ENCODE measurements at places on chromosomes 4 and X. TPM values are rescaled to one million over a fixed set of nuclear protein-coding genes. Genes with fewer than 3 reads are reported as not detected.

The IGFBP7 gene
- 1,275 TPM for total RNA-seq

GRCh38 chrX:140949233-140949632 is 53.2 kb upstream of the SPANXB1 start:
- peak; percentile 51 for DNase-seq

The MAGEA11 gene
- total RNA-seq = not detected

DNA sequence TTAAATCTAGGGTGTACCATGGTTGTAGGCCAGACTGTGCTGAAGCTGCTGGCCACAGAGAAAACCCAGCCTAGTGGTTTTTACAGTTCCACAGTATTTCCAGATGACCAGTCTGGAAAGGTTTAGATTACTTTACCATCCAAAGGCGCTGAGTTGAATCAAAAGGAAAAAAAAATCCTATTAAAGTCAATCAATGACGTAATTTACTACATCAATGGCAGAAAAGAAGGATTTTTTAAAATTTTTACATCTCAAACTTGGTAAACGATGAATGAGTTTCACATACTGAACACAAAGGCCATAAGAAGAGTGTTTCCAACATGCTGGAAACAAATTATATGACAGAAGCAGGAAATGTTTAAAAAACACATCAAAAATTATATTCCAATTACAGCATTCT is 130.6 kb upstream of the ETNPPL start:
- no peak for DNase-seq

DNA sequence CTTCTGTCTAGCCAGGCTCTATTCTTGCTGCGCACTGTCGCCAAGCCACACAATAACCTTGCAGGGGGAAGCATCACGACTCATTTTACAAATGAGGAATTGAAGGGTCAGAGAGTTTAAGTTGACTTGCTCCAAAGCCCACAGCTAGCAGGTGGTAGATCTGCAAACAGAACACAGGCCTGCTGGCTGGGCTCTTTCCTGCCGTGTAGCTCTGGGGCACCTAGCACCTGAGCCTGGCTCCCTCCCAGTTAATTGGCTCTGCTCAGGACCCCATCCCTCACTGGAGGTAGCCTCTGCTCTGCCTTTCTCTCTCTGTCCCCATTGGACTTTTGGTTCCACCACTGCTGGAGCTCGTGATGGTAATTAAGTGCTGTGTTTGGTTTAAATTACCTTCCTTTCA is 98.5 kb downstream of the NSUN7 start:
- DNase-seq = no peak

- no peak for DNase-seq
Observed at GRCh38 chr4:32929796-32930699, 2209.9 kb downstream of the PCDH7 start.

- DNase-seq = no peak
Observed at GRCh38 chr4:36476135-36476534, 194.7 kb downstream of the DTHD1 start.

- no peak for DNase-seq
Observed at GRCh38 chr4:152927737-152928136, 8.4 kb upstream of the FHDC1 start.

GRCh38 chr4:95181243-95181995 is 367.4 kb downstream of the UNC5C start:
- DNase-seq = no peak

DNA sequence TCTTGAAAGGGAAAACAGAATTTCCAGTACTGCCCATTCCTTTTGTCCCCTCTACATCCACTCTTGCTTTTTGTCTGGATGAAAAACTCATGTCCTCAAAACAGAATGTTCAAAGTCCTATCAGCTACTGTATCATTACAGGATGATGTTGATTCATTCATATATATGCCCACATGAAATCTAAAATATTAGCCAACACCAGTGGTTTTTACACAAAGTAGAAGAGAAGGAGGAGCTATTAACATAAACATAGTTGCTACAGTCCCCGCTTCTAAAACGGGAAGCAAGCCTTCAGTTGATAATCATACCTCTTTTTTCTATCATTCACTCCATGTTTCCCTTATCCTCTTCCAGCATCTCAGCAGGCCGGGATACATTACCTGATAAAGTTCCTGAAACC is 7.7 kb upstream of the THOC2 start:
- DNase-seq = no peak

The USP53 gene
- total RNA-seq = 4.7 TPM

- no peak for DNase-seq
Observed at GRCh38 chr4:36328130-36328529, 46.7 kb downstream of the DTHD1 start.

DNA sequence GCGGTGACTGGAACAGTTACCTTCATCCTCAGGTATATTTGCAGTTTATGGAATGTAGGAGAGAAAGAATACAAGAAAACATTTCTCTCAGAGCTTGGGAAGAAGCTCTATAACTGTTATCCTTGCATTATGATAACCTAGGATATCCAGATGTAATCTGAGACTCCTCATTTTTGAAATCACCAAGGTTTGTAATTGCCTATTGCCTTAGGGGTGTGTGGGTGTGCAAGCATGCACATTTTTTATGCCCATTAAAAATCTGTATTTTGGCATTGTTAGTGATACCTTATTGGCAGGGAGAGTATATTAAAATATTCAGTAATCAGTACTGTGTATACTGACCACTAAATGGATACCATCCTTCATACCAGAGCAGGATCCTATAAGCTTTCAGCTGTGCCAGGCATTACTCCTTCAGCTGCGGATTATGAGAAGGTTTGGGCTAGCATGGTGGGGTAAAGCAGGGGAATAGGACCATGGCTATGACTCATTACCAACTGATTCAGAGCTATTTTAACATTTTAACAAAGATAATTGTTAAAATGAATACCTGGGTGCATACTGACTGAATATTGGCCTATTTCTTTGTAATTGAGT is 8.3 kb downstream of the SEC24B start:
- no peak for DNase-seq

The RS1 gene
- total RNA-seq = not detected

The FAAH2 gene
- 51.1 TPM for total RNA-seq

- peak; percentile 67 for DNase-seq
Observed at GRCh38 chrX:23503835-23504539, 163.3 kb upstream of the PRDX4 start.

DNA sequence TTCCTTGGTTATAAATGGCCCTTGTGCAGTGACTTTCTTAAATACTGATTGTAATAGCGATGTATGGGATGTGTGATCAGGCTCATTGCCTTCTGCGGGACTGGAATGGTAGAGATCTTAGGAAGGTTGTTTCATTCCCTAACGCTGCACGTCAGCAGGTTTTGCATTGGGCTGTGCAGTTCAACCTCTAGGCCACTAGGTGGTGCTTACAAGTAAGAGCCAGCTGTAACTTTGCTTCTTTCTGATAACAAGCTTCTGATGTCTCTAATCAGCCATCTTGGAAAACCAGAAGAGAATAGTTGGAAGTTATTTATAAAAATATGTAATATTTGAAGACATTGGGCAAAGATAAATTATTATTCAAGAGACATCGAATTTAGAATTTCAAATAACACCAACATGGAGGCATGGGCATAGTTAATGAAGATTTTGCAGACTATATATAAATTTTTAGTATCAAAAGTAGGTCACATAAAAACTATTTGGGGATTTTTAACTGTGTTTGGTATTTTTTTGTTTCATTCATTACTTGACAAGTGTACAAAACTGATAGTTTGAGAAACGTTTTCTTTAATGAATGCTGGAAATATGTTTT is 339.7 kb upstream of the PCDH7 start:
- DNase-seq = peak; percentile 47

- no peak for DNase-seq
Observed at GRCh38 chr4:123603165-123603564, 206.6 kb downstream of the SPRY1 start.

DNA sequence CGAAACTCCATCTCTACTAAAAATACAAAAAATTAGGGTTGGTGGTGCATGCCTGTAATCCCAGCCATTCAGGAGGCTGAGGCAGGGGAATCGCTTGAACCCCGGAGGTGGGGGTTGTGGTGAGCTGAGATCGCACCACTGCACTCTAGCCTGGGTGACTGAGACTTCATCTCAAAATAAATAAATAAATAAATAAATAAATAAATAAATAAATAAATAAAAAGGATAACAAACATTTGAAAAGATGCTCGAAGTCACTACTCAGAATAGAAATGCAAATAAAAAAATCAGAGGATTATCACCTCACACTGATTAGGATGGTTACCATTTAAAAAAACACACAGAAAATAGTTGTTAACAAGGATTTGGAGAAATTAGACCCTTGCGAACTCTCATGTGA is 73.8 kb downstream of the LARP1B start:
- DNase-seq = no peak

The GABRG1 gene
- not detected for total RNA-seq

The CXCL10 gene
- total RNA-seq = not detected

- no peak for DNase-seq
Observed at GRCh38 chr4:83581411-83582288, 45.7 kb downstream of the GPAT3 start.

GRCh38 chr4:109078724-109079123 is 223.7 kb downstream of the COL25A1 start:
- no peak for DNase-seq

The SPATA18 gene
- total RNA-seq = 4.3 TPM

- DNase-seq = no peak
Observed at GRCh38 chr4:147987252-147987651, 255.4 kb downstream of the ARHGAP10 start.

DNA sequence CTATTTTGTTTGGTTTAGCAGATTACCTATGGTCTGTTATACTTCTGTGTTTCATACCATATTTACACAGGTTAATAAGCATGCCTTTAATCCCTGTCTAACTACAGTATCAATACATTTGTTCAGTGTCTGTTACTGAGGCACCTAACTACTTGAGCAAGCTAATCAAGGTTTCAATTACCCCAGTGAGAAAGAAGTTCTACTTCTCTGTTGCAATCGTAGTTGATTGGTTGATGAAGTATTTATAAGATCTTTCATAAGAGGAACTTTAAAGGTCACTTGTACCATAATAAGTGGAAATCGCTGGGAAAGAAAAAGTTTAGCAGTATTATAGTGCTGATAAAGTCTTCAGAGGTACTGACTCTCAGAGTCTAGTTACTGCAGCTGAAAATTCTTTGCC is 490.6 kb downstream of the RPA4 start:
- DNase-seq = no peak

DNA sequence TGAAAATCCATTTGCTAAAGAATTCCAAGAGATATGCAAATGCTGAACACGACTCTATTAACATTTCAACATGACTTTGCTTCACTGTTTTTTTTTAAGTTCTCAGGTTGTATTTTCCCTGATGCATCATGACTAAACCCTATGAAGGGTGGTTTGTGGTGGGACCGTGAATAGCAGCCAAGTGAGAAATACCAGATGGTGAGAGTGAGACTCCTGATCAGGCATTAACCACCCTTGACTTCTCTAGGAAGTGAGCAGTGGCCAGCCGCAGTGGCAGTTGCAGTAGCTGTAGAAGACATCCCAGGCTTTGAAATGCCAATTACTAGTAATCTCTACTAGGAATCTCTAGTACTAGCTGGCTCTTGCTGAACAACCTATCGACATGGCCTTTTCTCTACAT is 383.4 kb downstream of the FAM133A start:
- DNase-seq = peak; percentile 41

GRCh38 chr4:111718763-111719559 is 426.3 kb upstream of the FAM241A start:
- DNase-seq = no peak

The DACH2 gene
- total RNA-seq = not detected

The RTL9 gene
- 0.07 TPM for total RNA-seq

- DNase-seq = no peak
Observed at GRCh38 chrX:11836284-11836683, 78.2 kb downstream of the MSL3 start.

DNA sequence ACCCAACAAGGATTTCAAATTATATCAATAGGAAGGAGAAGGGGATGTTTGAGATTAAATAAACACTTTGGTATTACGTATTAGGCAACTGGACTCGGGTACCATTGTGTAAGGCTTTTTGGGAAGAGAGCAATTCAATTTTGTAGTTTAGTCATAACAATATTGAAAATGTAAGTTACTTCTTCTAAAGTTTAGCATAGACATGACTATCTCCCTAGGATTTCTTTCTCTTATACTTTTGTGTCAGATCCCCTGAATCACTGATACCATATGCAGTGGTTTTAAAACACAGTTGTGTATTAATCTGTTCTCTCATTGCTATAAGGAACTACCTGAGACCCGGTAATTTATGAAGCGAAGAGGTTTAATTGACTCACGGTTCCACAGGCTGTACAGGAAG is 123.8 kb upstream of the FAM9C start:
- no peak for DNase-seq

DNA sequence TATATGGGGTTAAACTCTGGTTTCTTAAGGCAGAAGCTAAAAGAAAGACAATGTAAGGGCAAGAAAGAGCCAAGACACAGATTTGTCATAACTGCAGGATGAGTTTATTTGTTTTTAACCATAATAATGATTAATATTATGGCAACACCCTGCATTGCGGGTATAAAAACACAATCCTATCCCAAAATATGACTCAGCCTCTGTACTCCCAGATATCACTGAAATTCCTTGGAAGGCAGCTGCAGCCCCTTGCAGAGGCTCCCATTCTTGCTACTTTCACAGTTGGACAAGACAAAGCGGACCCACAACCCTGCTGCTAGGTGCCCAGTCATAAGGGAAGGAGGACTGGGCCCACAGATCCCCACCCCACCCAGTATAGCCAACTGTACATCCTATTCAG is 20.4 kb upstream of the FGF16 start:
- DNase-seq = no peak

DNA sequence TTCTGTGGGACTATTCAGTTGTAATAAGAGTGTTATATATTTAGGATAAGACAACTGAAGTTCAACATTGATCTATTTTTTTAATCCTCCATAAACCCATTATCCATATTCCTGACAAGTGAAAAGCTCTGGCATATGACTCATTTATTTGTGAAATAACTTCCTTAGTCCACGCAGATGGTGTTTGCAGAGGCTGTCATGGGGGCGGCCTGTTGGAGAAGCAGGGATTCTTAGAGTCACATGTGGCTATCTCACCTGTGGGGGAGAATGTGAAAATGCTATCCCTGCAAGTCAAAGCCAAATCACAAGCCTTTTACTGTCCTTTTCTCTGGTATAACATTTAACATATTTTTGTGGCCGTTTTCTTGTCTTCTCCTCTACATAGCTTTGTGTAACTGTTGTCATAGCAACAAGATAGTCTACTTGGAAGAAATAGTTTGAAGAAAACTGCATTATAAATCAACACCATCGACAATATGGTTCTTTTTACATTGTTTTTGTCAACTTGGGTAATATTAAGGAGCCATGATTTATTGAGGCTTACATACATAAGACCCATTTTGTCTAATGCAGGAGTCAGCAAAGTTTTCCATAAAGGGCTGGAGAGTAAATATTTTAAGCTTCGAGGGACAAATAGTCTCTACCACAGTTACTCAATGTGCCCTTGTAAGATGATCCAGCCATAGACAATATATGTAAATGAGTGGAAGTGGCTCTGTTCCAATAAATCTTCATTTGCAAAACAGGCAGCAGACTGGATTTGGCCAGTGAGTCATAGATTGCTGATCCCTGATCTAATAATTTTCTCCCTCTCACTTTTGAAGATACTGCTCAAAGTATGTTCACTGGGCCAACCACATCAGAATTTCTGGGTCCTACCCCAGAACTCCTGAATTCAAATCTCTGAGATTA is 395.0 kb downstream of the DTHD1 start:
- no peak for DNase-seq

- no peak for DNase-seq
Observed at GRCh38 chrX:105475801-105476200, 255.3 kb upstream of the TEX13A start.

Data from Caki2 (cell line).